ENCODE measurements at places on chromosomes 6 and 20.

DNA sequence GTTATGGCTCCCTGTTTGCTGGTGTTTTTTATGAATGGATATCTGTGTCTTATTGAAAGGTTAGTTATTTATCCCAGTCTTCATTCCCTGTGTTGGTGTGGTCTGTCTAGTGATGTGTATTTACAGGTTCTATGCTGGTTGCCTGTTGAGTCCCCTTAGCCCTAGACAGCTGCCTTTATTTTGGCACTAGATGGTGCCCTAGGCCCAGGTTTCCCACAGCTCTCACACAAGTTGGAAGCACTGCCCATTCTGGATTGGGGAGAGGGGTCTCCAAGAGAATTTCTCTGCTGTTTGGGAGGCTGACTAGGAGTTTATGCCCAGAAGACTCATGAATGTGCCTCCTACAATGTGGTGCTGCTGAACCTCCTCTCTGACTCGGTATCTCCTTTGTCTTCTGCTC, 12.4 kb downstream of the GRM1 start:
- no peaks in the 10 kb centered on the region for H3K4me1 ChIP-seq
- peak; percentile 51 for DNase-seq

GRCh38 chr20:39222101-39222500, 260.0 kb downstream of the DHX35 start:
- H3K36me3 ChIP-seq: no peaks in the 10 kb centered on the region
- no peak for DNase-seq
- no peak overlapping the region for H3K4me3 ChIP-seq

DNA sequence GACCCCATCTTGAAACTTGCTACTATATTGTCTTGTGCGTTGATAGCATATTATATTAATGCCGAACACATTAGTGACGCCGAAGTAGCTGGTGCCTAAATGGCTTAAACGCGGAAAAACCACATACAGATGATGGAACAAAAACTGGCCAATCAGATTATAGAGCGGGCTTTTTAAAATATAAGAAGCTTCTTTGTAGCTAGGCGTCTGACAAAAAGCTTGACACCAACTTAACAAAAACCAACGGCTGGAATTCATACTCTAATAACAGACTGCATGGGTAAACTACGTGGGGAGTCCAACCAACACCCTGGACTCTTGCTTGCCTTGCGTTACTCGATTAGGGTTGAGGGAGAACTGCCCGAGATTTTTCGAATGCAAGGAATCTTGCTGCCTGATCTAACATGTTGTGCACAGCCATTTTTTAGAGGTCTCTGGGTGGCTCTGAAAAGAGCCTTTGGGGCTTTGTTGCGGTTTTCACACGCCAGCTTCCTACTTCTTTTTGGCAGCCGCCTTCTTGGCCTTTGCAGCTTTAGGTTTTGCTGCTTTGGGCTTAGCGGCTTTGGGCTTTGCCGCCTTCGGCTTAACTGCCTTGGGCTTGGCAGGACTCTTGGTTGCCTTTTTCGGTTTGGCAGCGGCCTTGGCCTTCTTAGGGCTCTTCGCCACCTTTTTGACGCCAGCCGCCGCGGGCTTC, 45.7 kb downstream of the OR2B2 start:
- peaks cover 27% of the 10 kb centered on the region for H3K4me1 ChIP-seq
- peak overlapping the region; percentile 77 for H3K27ac ChIP-seq
- H3K27me3 ChIP-seq: peaks cover 15% of the 10 kb centered on the region
- peaks cover 4% of the 10 kb centered on the region for H3K36me3 ChIP-seq
- no peak for DNase-seq

GRCh38 chr6:54578261-54578660, 268.3 kb upstream of the FAM83B start:
- no peaks in the 10 kb centered on the region for H3K36me3 ChIP-seq
- no peak overlapping the region for H3K4me3 ChIP-seq
- H3K27me3 ChIP-seq: peaks cover 1% of the 10 kb centered on the region

GRCh38 chr20:34861386-34862084, 11.1 kb downstream of the GGT7 start:
- no peak overlapping the region for H3K27ac ChIP-seq
- H3K4me3 ChIP-seq: no peak overlapping the region
- no peaks in the 10 kb centered on the region for H3K27me3 ChIP-seq
- no peak for DNase-seq

DNA sequence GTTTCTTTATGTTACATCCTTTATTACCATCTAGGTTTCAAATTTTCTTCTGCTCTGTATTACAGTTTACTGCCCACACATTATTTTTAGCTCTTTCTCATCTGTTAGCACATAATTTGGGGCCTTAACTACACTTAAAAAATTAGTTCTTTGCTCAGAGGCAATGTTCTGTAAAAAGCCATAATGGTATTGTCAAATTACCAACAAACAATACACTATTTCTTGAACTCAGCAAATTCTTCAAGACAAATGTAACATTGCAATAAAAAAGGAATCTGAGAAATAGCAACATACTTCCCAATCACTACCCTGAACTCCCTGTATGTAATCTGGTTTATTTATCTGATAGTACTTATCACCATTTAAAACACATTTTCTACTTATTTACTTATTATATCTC, 448.6 kb upstream of the OPRM1 start:
- H3K36me3 ChIP-seq: no peaks in the 10 kb centered on the region
- DNase-seq: no peak
- no peak overlapping the region for H3K4me3 ChIP-seq

GRCh38 chr20:15848126-15848525, 725.1 kb downstream of the KIF16B start:
- no peaks in the 10 kb centered on the region for H3K4me1 ChIP-seq
- no peaks in the 10 kb centered on the region for H3K27me3 ChIP-seq
- DNase-seq: no peak
- no peaks in the 10 kb centered on the region for H3K36me3 ChIP-seq
- no peak overlapping the region for H3K27ac ChIP-seq

DNA sequence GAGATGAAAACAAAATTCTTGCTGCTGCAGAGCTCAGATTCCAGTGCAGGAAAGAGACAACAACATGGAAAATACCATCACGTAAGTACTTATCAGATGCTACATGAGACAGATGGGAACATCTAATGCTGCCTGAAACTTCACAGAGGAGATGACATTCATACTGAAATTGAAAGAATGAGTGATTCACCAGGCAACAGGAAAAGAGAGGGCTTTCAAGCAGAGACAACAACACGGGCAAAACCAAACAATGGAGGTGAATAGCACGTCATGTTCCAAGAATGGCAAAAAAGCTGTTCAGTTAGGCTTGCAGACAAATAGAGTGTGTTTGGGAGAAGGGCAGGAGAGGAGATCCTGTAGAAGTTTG, 39.3 kb downstream of the GTF2H5 start:
- H3K36me3 ChIP-seq: no peaks in the 10 kb centered on the region
- H3K27me3 ChIP-seq: no peaks in the 10 kb centered on the region
- H3K4me3 ChIP-seq: no peak overlapping the region
- no peak for DNase-seq
- peaks cover 16% of the 10 kb centered on the region for H3K4me1 ChIP-seq

DNA sequence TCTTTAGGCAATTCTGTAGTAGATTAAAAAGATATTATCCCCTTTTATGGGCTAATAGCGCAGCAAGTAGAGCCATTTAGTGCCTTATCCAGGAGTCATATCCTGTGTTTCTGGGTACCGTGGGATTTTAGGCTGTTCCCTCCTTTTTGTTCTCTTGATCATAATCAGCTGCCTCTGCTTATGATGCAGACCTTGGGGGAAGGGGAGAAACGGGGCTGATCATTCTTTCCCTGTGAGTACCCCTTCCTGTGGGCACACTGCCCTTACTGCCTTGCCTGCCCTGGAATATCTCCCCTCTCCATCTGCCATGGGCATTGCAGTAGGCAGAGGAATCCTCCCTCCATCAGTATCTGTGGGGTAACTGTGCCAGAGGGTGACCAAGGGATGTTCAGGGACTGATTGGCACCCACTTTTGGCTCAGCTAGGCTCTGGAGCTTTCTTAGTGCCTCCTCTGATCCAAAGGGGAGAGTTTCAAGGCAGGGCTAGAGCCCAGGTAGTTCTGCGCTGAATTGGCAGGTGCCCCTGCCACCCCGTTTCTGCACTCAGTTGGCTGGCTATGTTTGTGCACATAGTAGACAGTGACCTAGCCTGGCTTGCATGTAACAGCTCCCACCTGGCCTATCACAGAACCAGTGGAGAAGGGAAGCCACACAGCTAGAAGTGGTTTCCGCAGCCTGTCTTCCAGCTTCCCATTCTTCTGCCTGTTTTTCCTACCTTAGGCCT, 103.3 kb downstream of the FIG4 start:
- DNase-seq: no peak
- no peak overlapping the region for H3K27ac ChIP-seq
- no peaks in the 10 kb centered on the region for H3K36me3 ChIP-seq
- peaks cover 2% of the 10 kb centered on the region for H3K27me3 ChIP-seq
- H3K4me3 ChIP-seq: no peak overlapping the region
- peaks cover 12% of the 10 kb centered on the region for H3K4me1 ChIP-seq

- DNase-seq: peak; percentile 53
- H3K27me3 ChIP-seq: peaks cover 1% of the 10 kb centered on the region
- no peak overlapping the region for H3K4me3 ChIP-seq
- H3K4me1 ChIP-seq: peaks cover 9% of the 10 kb centered on the region
These were observed 3.0 kb upstream of the GOPC start for GRCh38 chr6:117605169-117605826.

- H3K27ac ChIP-seq: no peak overlapping the region
- peaks cover 14% of the 10 kb centered on the region for H3K27me3 ChIP-seq
- H3K4me3 ChIP-seq: no peak overlapping the region
- peaks cover 13% of the 10 kb centered on the region for H3K4me1 ChIP-seq
- no peaks in the 10 kb centered on the region for H3K36me3 ChIP-seq
These were observed 104.4 kb downstream of the NCR2 start for GRCh38 chr6:41439524-41440418.

DNA sequence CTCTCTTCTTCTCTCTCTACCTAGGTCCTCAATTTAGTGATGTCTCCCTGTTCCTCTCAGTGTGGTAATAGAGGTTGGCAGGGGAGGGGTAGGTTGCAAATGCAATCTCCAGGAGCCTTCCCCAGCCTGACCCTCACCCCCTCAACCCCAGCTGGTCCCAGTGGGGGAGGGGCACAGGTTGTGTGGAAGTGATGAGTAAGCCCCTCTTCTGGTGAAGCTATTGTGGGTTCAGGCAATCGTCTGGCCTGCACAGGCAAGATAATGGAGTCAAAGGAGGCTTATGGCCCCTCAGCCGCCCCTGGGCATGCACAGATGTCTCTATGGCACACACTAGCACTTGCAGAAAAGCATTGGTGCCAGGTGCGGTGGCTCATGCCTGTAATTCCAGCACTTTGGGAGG, 10.8 kb upstream of the ADA start:
- H3K36me3 ChIP-seq: peaks cover 4% of the 10 kb centered on the region
- H3K27ac ChIP-seq: no peak overlapping the region
- no peaks in the 10 kb centered on the region for H3K4me1 ChIP-seq
- H3K4me3 ChIP-seq: no peak overlapping the region
- no peak for DNase-seq

DNA sequence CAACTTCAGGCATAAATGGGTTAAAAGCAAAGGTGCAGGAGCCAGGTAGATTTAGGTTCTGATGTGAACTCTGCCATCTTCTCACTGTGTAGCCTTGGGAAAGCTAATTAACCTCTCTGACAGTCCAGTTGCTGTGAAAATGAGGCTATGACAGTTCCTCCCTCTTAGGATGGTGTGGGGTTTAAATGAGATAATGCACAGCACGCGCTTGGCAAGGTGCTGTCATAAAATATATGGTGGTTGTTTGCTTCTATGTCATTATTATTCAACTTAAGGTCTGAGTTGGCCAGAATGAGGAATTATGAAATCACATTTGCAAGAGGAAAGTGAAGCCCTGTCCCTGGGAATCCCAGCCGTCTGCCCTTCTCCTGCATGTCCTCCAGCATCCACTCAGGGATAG, 15.5 kb upstream of the BCAS1 start:
- no peak for DNase-seq
- no peak overlapping the region for H3K4me3 ChIP-seq
- no peak overlapping the region for H3K27ac ChIP-seq
- H3K4me1 ChIP-seq: no peaks in the 10 kb centered on the region
- H3K27me3 ChIP-seq: peaks cover under 1% of the 10 kb centered on the region
- H3K36me3 ChIP-seq: no peaks in the 10 kb centered on the region

GRCh38 chr20:40869218-40870147, 159.1 kb upstream of the TOP1 start:
- no peak overlapping the region for H3K27ac ChIP-seq
- no peak overlapping the region for H3K4me3 ChIP-seq
- H3K4me1 ChIP-seq: no peaks in the 10 kb centered on the region

GRCh38 chr6:90169374-90169773, 127.3 kb downstream of the BACH2 start:
- no peak for DNase-seq
- H3K36me3 ChIP-seq: no peaks in the 10 kb centered on the region
- H3K27ac ChIP-seq: no peak overlapping the region
- no peaks in the 10 kb centered on the region for H3K4me1 ChIP-seq
- H3K4me3 ChIP-seq: no peak overlapping the region

DNA sequence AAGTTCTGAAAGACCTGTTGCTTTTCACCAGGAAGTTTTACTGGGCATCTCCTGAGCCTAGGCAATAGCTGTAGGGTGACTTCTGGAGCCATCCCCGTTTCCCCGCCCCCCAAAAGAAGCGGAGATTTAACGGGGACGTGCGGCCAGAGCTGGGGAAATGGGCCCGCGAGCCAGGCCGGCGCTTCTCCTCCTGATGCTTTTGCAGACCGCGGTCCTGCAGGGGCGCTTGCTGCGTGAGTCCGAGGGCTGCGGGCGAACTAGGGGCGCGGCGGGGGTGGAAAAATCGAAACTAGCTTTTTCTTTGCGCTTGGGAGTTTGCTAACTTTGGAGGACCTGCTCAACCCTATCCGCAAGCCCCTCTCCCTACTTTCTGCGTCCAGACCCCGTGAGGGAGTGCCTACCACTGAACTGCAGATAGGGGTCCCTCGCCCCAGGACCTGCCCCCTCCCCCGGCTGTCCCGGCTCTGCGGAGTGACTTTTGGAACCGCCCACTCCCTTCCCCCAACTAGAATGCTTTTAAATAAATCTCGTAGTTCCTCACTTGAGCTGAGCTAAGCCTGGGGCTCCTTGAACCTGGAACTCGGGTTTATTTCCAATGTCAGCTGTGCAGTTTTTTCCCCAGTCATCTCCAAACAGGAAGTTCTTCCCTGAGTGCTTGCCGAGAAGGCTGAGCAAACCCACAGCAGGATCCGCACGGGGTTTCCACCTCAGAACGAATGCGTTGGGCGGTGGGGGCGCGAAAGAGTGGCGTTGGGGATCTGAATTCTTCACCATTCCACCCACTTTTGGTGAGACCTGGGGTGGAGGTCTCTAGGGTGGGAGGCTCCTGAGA, at the start of gene HFE:
Gene HFE (plus strand): TSS at position 146 of the 832 bp plus-strand sequence. CDS start 12 bp downstream, at position 158.
- H3K27me3 ChIP-seq: peaks cover 3% of the 10 kb centered on the region
- H3K4me1 ChIP-seq: peaks cover 33% of the 10 kb centered on the region
- H3K4me3 ChIP-seq: peak within 1 kb of the TSS; percentile 86
- DNase-seq: peak; percentile 38
- peak within 1 kb of the TSS; percentile 85 for H3K27ac ChIP-seq

GRCh38 chr6:44105993-44106740, 21.1 kb downstream of the MRPL14 start:
- peaks cover 2% of the 10 kb centered on the region for H3K27me3 ChIP-seq
- peaks cover 7% of the 10 kb centered on the region for H3K4me1 ChIP-seq
- H3K4me3 ChIP-seq: no peak overlapping the region

- H3K4me3 ChIP-seq: no peak overlapping the region
- DNase-seq: no peak
- H3K36me3 ChIP-seq: no peaks in the 10 kb centered on the region
- no peaks in the 10 kb centered on the region for H3K27me3 ChIP-seq
These were observed 48.6 kb downstream of the RALGAPA2 start for GRCh38 chr20:20663841-20664240.
